ENCODE measurements at places on chromosomes 6 and 20.

DNA sequence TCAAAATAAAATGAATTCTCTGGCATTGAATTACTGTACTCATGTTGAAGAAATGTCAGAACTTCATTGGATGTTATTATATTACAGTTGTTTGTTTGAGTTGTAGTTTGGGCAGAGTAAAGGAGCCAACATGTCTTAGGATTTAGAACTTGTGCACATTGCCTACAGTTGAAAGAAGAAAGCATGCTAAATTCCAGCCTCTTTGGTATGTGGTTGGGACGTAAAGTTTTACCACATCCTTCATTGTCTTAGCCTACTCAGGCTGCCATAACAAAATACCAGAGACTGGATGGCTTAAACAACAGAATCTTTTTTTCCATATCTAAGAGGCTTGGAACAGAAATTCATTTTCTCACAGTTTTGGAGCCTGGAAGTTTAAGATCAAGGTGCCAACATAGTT lies 42.4 kb downstream of the HFE start:
- DNase-seq: no peak

DNA sequence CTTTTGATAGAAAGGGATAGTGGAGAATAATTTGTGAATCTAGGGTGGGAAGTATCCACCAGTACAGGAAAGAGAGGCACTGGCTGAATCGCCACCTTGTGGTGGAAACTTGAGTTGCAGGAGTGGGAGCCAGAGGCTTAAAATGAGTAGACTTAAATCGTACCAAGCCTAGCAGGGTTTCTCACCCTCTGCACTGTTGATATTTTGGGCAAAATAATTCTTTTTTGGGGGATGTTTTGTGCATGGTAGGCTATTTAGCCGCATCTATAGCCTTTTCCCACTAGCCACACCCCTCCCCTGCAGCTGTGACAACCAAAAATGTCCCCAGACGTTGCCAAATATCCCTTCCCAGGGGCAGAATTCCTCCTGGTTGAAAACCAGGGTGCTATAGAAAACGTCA lies 119.1 kb downstream of the DHX35 start:
- DNase-seq: peak; percentile 64

DNA sequence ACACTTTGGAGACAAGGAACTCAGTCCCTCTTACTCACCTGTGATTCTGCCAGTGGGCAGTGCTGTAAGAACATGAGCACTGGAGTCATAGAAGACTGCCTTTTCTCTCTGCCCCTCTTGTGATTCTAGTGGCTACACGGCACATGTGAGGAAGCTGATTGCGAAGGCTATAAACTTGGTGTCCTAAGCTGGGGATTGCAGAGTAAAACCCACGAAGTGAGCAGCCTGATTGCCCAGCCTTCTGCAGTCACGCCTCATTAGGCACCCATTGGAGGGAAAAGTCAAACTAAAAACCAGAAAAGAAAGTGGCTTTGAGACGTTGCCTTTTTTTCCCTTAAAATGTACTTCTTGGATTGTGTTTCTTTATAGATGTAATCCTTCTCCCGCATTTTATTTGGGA lies 748.4 kb upstream of the CHD6 start:
- no peak for DNase-seq

DNA sequence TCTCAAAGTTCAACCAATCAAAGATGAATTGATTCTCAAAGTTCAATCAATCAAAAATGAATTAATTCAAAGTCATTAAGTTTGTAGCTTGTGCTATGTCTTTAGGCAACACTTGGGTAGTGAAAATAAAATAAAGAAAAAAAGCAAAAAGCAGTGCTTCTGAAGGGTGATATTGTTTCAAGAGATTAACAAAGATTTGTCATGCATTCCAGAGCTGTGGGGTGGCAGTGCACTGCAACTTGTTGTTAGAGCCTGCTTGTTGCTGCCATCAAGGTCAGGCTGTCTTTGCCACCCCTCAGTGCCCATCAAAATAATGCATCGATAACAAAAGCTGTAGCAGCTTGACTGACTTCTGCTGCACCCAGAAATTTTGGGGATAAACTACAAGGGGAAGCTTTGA lies 128.6 kb downstream of the RNF144B start:
- no peak for DNase-seq

- DNase-seq: no peak
Measured at GRCh38 chr6:131013495-131013894, 49.5 kb downstream of the EPB41L2 start.

- no peak for DNase-seq
Measured at GRCh38 chr6:5099537-5099936, 14.4 kb downstream of the PPP1R3G start.

DNA sequence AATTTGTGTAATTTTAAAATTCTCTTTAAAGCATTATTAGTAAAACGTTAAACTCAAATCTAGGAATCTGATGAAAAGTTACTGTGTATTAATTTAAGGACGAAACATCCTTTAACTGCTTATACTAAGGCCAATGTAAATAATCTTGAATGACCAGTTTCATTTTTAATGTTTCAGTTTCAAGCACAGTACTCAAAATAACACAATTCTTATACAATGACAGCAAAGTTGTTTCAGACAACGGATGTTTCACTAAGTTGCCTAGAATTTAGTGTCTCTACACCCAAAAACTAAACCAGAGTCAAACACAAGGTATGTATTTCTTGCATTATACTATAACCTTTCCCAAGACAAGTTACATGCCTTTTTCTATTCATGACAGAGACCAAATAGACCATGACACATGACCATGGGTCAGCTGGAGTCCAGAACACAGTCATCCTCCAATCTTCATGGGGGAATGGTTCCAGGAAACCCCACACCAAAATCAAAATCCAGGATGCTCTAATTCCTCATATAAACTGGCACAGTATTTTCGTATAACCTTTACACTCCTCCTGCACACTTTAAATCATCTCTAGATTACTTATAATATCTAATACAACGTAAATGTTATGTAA lies 7.7 kb downstream of the PHIP start:
- DNase-seq: no peak

GRCh38 chr6:14452567-14453527 lies 335.3 kb downstream of the CD83 start:
- no peak for DNase-seq

DNA sequence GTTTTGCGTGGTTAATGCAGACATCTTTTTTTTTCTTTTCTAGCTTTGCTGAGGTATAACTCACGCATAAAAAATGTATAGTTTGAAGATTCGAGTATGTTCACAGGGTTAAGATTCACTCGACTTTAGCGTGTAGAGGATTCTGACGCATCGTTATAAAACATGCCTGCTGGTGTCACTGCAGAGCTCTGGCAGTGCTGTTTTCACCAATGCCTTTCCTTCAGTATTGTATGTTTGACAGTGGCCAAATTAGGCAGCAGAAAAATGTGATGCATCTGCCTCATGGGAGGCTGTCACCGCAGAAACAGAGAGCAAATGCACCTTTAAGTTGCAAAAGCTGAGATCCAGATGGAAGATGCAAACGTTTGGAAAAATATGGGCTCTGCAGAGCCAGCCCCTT lies 18.0 kb upstream of the SIRPB2 start:
- DNase-seq: no peak

- no peak for DNase-seq
Measured at GRCh38 chr6:138912308-138912707, 75.7 kb downstream of the REPS1 start.

GRCh38 chr6:123118811-123119210 lies 122.8 kb downstream of the CLVS2 start:
- DNase-seq: no peak

DNA sequence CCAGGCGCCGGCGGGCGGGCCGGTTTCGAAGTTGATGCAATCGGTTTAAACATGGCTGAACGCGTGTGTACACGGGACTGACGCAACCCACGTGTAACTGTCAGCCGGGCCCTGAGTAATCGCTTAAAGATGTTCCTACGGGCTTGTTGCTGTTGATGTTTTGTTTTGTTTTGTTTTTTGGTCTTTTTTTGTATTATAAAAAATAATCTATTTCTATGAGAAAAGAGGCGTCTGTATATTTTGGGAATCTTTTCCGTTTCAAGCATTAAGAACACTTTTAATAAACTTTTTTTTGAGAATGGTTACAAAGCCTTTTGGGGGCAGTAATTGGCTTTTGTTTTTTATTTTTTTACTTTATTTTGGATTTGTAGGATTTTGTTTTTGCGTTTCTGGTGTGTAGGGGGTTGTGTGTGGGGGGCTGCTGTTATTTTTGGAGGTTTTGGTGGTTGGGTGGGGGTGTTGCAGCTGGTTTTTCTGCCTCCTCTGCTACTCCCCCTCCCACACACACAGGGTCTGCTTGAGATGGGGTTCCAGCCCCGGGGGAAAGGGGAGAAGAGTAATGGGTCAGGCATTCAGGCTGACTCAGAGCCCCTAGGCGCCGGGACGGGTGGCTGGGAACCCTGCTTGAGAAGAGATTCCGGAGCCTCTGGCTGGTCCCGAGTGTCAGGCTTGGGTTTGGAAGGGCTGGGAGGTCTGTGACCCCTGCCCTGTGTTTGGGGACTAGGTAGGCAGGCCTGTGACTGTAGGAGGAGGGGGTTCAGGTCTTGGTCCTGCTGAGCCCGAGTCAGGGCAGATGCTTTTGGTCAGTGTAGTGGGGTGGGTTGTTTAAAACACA lies 2.0 kb downstream of the CEBPB start:
- DNase-seq: peak; percentile 62

DNA sequence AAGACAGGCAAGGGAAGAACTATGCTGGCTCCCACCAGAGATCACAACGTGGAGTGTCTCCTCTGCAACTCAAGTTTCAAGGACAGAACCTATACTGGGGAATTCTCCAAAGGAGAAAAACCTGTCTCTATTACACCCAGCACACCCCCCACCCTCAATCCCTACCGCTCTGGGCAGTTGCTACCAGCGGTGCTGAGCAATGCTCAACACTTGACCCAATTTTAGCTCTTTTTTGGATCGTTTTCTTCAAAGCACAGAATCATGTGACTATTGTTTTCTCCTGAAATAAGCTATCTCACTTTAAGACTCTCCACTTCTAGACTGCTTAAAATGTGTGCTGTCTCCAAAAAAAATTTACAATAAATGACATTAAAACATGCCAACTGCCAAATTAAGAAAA lies 23.3 kb downstream of the MAP7 start:
- DNase-seq: no peak

GRCh38 chr20:24359321-24360027 lies 110.0 kb upstream of the SYNDIG1 start:
- DNase-seq: no peak

All from activated B cell treated with CpG ODN at 0.5 μM for 24 hours (primary cell).